ENCODE measurements at places on chromosomes 4 and X.
A peak's percentile ranks its signal among the peaks of the same experiment; 100 is the strongest.

DNA sequence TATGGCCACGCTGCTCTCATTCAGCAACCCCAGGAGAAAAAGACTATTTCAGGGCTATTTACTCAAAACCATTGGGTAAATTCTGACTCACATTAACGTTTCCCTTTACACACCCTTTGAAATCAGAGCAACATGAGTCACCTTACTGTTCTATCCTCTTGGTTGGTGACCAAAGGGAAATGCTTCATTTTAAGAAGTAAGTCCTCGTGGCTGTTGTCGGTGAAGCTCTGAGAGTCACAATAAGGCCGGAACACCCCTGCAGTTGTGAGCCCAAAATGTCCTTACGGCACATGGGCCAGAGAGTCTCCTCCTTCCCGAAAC, 56.3 kb upstream of the SPRY1 start:
- peak; percentile 92 for DNase-seq

DNA sequence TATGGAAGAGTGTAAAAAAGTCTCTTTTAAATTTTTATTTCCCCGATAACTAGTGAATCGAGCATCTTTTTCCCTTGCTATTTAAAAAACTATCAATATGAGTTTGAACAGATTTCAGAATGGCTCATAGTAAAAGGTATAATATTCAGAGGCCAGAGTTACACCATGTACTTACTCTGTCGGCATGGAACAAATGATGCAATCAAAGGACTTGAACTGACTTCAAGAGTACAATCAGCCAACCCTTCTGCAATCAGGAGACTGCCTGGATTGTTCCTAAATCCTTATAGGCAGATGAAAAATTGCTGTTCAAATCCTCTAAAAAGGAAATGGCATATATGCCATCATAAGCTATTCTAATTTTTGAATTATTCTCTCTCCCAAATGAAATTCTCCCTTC, 273.3 kb downstream of the SH2D1A start:
- DNase-seq, result no peak

GRCh38 chr4:26323821-26324220, 3.0 kb downstream of the RBPJ start:
- no peak for DNase-seq

DNA sequence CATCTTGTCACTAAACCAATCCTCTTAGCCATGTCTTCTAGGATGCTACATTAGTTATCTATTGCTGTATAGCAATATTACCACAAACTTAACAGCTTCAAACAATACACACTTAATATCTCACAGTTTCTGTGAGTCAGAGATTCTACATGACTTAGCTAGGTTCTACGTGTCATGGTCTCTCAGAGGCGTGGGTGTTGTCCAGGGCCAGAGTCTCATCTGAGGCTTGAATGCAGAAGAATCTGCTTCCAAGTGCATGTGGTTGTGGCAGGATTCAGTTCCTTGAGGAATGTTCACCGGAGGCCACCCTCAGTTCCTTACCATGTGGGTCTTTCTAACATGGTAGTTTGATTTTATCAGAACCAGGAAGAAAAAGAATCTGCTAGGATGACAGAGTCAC, 26.4 kb downstream of the PPP1R2C start:
- no peak for DNase-seq

DNA sequence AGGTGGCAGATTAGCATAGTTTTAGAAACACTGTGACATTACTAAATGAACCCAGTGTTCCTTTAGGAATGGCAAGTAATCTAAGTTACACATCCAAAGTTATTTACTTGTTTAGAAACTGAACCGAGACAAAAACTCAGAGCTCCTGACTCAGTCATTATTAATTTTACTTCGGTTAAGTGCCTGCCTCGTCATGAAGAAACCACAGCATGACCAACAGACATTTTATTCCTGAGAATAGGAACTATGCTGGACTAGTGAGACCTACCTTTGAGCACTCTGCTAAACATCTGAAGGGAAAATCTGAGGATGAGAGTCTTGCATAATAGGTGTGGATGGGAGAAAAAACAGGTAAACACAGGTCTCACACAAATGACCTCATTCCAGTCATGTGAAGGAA, 2.5 kb downstream of the BEX1 start:
- no peak for DNase-seq

- no peak for DNase-seq
These were observed 184.9 kb downstream of the PCDH18 start for GRCh38 chr4:137347371-137347770.

DNA sequence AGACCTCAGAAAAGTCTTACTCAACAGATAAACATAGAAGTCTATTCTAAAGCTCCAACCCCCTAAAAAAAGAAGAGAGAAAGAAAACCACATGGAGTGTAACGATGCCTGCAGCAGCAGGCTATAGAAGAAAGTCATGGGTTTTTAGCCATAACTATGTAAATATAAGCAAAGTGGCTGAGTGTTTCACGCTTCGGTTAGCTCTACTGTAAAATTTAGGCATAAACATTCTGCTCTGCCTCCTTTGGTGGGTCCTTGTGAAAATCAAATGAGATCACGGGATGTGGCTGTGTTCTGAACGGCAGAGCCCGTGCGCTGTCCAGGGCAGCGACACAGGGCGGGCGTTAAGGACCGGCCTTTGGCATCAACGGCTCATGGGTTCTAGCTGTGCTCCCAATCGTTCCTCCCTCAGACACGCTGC, 78.4 kb downstream of the IRF2 start:
- DNase-seq, result no peak

- peak; percentile 50 for DNase-seq
These were observed 17.8 kb downstream of the PDCL2 start for GRCh38 chr4:55574252-55574651.

DNA sequence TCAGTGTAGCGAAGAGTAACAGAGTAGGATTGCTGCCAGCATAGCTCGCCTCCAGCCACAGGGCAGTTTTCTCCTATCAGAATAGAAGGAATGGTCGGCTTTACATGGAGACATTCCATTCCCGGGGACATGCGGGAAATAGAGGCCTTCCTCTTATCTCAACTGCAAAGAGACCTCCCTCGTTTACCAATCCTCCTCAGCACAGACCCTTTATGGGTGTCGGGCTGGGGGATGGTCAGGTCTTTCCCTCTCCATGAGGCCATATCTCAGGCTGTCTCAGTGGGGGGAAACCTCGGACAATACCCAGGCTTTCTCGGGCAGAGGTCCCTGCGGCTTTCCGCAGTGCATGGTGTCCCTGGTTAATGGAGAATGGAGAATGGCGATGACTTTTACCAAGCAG, 285.0 kb downstream of the ASMT start:
- DNase-seq, result no peak

DNA sequence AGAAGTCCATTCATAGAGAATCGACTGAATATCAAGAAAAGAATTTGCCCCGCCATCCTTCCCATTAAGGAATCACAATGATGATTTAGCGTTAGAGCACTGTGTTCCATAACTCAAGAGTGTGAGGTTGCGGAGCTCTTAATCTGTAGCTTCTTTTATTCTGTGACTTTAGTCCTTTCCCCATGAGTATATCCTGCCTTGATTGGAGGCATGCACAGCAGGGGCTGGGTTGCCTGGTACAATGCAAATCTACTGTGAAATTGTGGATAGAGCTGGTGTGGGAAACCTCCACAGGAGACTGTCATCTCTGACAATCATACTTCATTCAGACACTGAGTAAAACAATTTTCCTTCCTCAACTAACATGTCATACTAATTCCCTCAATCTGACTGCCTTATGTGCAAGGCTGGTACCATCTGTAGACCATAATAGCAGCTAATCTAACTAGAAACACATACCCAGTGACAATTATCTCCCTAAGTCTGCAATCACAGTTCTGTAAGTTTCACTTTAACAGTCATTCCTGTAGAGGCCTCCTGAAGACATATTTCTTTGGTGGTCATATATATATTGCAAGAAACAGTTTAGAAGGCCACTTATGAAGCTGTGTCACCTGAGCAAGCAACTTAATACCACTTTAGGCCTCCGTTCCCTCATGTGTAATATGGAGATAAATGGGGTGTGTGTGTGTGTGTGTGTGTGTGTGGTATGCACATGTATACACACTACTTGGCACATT, 355.2 kb upstream of the FAM241A start:
- no peak for DNase-seq

GRCh38 chr4:78562687-78563086, 11.1 kb downstream of the ANXA3 start:
- DNase-seq, result no peak

DNA sequence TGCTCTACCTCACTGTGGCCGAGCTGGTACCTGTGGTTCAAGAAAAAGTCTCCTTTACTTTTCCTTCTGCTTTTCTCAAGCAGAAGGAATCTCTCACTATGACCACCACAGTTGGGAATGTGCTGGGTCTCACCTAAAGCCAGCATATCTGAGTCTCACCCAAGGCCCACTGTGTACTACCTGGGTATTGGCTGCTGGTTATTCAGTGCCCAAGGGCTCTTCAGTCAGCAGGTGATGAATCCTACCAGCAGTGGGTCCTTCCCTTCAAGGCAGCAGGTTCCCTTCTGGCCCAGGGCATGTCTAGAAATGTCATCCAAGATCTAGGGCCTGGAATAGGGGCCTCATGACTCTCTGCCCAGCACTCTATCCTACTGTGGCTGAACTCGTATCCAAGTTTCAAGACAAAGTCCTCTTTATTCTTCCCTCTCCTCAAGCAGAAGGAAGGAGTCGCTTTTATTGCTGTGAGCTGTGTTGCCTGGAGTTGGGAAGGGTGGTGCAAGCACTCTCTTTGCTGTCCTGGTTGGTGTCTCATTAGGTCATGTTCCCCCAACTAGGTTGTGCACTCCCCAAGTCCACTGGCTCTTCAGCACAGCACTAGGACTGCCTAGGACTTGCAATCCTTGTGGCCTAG, 6.1 kb downstream of the CXCL10 start:
- no peak for DNase-seq

DNA sequence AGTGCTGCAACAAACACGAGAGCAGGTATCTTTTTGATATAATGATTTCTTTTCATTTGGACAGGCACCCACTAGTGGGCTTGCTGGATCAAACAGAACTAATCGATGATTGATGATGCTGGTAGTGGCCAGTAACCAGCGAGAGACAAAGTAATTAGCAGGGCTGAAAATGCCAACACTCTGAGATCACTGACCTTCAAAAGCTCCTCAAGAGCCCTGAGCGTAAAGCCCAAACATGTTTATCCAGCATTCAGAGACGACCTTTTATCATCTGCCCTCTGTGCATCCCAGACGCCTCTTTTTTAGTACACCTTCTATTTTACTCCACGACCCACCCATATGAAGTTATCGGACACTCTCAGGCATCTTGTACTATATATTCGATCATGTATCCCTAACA, 186.2 kb downstream of the PRDM5 start:
- no peak for DNase-seq

- DNase-seq, result no peak
These were observed 16.4 kb upstream of the ADD1 start for GRCh38 chr4:2827071-2827873.

GRCh38 chrX:133513123-133513522, 97.8 kb upstream of the GPC4 start:
- no peak for DNase-seq

DNA sequence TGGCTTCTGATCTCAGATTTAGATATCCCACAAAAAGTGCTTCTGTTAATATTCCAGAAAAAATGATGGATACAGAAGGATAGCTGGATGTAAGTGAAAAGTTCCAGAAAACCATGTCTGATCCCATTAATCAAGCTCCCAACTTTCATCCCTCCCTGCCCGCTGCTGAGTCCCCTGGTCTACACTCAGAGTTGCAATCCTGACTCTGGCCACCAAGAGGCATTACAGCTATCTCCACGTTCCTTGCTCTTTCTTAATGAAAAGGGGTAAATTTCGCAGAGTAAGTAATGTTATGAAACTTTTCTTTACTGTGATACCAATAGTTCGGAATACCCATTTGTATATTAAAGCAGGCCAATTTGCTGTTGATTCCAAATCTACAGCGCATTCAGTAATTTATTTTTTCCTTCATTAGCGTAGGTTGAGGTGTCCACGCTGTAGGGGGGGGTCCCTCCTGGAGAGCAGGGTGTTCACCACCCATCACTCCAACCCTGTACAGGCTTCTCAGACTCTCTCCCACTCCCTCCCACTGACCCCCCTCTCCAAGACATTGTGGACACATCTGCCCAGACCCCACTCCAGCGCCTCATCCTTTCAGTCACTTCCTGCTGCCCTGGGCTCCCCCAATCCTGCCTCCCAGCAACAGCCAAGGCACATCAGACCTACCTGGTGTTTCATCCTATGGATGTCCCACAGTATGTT, 55.1 kb downstream of the RAB40A start:
- no peak for DNase-seq

GRCh38 chr4:52925531-52925968, 63.4 kb downstream of the RASL11B start:
- DNase-seq, result peak; percentile 21

GRCh38 chr4:91345632-91346031, 958.1 kb upstream of the GRID2 start:
- no peak for DNase-seq

DNA sequence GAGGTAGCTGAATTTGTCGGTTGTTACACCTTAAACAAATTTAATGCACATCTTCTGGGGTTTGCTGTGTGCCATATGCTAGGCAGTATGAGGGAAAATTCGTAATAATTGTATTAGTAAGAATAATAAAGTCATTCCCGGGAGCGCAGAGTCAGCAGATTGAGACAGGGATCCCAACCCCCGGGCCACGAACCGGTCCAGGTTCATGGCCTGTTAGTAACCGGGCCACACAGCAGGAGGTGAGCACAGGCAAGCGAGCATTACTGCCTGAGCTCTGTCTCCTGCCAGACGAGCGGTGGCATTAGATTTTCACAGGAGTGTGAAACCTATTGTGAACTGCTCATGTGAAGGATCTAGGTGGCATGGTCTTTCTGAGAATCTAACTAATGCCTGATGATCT, 114.9 kb downstream of the PCDH7 start:
- DNase-seq, result no peak

GRCh38 chr4:188992706-188993105, 853.5 kb downstream of the TRIML1 start:
- DNase-seq, result no peak

- peak; percentile 47 for DNase-seq
These were observed 3.0 kb upstream of the CITED1 start for GRCh38 chrX:72308566-72309296.

GRCh38 chr4:6753103-6753560, 29.4 kb upstream of the KIAA0232 start:
- DNase-seq, result no peak

- DNase-seq, result no peak
These were observed 3.2 kb downstream of the SPRY1 start for GRCh38 chr4:123399627-123400358.
